ENCODE measurements at places on chromosomes 1 and 21.

DNA sequence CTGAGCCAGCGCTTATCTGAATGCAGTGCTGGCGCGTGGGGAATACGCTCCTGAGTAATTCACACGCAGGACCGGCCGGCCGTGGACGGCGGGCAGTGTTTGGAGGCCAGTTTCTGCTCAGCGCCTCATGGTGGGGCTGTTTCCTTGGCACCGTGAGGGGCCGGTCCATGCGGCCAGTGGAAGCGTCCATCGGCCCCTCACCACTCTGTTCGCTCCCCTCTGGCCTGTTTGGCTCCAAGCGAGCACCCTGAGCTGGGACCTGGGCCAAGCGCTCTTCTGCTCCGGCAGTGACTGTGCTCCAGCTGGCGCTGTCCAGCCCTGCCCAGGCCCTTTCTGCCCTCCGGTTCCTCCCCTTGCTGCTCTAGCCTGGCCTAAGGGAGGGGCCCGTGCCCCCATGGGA lies 16.3 kb upstream of the PLCH2 start:
- DNase-seq = no peak

GRCh38 chr1:234515411-234515810 lies 36.4 kb upstream of the TARBP1 start:
- DNase-seq = no peak

- DNase-seq = no peak
These were observed 84.4 kb downstream of the NKAIN1 start for GRCh38 chr1:31155216-31155806.

DNA sequence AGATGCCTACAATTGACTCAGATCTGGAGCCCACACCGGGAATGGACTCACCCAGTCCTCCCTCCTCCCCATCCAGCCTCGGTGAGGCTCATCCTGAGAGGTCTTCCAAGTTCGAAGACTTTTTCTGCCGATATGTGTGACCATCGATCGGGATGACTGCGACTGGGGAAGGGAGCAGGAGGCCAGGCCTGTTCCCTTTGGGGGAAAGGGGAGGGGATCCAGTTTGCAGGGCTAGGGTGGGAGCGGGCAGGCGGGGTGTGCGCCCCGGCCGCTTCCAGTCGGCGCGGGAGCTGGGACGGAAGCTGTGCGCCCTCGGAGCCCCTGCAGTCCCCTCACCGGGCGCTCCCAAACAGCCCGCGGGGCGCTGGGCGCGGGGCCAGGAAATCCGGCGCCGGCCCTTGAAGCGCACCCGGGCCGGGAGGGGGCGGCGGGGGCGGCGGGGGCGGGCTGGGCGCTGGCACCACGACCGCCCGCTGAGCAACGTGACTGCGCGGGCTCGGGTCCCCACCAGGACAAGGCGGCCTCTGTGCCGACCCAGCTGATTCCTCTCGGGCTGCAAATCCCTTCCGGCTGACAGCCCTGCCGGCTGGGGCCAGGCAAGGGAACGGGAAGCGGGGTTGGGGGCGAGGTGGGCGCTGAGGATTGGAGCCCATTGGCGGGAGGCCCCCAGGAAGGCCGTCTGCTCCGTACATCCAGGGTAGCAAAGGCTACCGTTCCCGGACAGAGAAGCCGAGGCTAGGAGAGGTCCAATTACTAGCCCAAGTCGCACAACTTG lies 103.9 kb downstream of the EBNA1BP2 start:
- DNase-seq = no peak

- DNase-seq = peak; percentile 96
These were observed 53.3 kb upstream of the SYT14 start for GRCh38 chr1:209884665-209885117.

- DNase-seq = no peak
These were observed 16.2 kb downstream of the CACNA1S start for GRCh38 chr1:201096041-201096461.

DNA sequence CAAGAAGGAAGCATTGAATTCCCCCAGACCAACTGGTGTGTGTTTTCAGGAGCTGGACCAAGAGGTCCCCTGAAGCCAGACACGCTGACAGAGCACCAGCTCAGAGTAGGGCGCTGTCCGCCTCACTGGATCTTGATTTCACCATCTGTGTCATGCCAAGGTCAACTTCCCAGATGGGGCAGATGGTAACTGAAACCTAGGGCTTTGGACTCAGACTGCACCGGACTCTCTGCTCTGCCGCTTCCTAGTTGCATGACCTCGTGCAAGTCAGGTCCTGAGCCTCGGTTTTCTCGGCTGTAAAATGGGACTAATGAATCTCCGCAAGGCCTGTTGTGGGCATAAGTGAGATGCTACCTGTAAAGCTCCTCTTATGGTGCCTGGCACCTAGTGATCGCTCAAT lies 17.9 kb upstream of the CASZ1 start:
- no peak for DNase-seq

GRCh38 chr1:84298684-84299535 lies 2.6 kb upstream of the SAMD13 start:
- no peak for DNase-seq

GRCh38 chr1:116125758-116126157 lies 14.6 kb downstream of the MAB21L3 start:
- DNase-seq = no peak

- no peak for DNase-seq
These were observed 73.2 kb upstream of the BMP8A start for GRCh38 chr1:39418236-39418635.

GRCh38 chr21:26982767-26983166 lies 15.9 kb upstream of the ADAMTS5 start:
- no peak for DNase-seq

DNA sequence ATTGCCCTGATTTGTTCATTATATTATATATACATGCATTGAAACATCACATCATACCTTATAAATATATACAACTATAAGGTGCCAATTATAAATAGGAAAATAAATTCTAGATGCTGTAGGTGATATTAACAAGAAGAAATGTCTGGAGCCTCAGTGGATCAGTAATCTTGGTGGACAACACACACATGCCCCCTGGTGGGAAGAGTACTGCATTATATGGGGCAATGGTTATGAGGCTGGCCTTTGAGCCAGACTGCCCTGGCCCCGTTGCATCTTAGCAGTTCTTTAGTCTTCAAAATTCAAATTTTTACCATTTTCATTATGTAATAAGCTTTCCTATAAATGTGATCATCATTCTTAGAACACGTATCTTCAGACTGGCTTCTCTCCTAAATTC lies 335.0 kb upstream of the GREM2 start:
- no peak for DNase-seq

DNA sequence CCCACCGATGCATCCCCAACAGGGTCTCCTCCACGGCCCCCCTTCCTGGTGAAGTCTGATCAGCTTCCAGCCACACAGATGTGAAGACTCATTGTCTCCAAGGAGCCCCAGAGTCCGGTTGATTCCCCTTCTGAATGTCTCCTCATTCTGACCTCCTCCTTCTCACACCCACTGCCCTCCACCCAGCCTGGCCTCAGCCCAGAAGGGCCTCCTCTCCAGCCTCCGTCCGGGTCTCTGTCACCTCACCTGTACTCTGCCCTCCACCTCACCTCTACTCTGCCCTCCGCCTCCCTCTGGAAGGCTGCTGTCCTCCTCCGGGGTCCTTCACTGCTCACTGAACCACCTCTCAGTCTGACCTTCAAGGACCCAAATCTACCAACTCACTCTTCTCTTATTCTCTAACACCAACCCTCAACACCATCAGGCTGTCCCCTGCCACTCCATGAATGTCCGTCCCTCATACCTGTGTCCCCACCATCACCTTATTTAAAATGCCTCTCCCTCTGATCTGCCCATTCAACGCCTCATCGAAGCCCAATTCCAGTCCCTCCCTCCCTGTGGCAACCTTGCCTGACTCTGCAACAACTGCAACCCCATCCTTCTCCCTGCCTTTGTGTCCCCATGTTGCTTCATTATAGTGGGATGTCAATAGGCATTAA lies 201.2 kb downstream of the TOMM20 start:
- DNase-seq = no peak

DNA sequence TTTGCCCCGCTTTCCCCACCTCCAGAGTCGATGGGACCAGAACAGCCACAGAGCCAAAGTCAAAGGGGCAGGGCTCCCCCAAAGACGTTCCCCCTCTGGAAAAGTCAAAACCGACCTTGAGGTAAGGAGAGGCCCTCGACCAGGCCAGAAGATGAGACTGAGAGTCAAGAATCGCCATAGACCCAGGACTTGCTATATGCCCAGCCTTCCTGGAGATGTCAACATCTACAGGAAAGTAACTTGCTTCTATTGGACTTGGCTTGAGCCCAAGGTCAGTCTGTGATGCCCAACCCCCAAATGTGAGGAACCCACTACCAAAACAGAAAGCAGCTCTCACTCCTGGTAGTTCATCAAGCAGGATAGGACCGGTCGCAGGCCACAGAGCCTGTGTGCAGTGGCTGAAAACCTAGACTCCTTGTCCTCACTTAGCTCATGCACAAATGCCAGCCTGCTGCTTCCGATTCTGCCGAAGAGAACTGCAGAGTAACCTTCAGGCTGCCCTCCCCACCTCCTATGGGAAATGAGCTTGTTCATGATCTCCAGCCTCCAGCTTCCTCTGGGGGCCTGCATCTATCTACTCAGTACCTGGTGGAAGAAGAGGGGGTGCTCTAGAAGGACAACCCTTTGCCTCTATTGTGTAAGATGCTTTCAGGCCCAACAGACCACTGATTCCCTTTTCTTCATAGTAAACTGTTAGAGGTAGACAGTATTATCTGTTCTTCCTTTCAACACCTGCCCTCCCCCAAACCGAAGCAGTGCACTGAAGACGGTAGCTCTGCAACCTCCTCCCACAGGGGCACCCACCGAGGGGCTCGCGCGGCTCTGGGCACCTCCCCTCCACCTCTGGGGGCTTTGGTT lies 1.4 kb downstream of the ACOT7 start:
- DNase-seq = no peak

GRCh38 chr1:182175361-182175931 lies 113.9 kb upstream of the ZNF648 start:
- DNase-seq = no peak

DNA sequence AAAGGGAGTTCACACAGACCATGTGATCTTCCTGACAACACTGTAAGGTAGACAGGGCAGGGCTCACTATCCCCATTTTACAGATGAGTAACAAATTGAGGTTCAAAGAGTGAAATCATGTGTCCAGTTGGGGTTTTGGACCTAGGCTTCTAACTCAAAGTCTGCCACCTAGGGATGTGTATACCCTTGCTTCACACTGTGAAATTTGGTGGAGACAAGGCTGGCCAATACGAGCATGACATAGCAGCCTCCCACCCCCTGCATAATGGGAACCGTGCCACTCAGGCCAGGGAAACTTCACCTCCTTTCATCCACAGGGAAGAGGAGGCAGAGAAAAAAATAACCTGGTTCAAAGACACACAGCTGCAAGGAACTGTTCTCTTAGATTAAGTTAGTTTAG lies 6.8 kb downstream of the IQGAP3 start:
- no peak for DNase-seq

Data from glomerular endothelial cell (primary cell).